ENCODE measurements at places on chromosomes 3 and 15.

GRCh38 chr3:196175722-196176121, 35.5 kb downstream of the ZDHHC19 start:
- DNase-seq, result no peak

DNA sequence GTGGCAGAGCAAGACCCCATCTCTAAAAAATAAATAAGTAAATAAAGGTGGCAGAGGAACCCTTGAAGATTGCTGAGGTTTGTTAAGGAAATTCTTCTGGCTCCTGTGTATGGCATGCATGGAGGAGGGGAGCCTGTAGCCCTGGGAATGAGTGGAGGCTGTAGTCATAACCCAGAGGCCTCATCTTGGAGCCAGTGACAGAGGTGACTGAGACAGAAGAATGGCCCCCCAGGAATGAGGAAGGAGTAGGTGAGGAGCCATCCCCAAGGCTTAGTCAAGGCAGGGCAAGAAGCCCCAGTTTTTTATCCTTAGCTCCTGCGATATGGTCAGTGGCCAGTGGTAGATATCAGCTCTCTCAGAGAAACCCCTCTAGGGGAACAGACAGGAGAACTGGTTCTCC, 46.5 kb downstream of the BSN start:
- no peak for DNase-seq

DNA sequence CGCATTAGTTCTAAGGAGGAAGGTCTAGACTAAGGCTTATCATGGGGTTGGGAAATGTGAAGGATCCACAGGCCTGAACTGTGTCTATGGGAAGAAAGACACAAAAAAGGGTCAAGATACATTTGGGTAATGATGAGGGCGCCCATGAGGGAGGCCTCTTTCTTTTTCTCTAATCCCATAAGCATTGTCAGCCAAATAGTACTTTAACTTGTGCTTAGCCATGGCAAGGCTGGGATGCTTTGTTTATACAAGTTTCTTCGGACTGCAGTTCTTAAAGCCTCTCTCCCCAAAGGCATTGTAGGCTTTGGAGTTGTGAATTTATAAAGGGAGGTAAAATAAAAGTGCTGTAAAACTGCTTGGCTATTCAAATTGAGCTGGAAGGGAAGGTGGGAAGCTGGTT, 23.4 kb downstream of the ARMC8 start:
- peak; percentile 20 for DNase-seq

GRCh38 chr3:59737241-59737640, 687.4 kb upstream of the CFAP20DC start:
- DNase-seq, result no peak

DNA sequence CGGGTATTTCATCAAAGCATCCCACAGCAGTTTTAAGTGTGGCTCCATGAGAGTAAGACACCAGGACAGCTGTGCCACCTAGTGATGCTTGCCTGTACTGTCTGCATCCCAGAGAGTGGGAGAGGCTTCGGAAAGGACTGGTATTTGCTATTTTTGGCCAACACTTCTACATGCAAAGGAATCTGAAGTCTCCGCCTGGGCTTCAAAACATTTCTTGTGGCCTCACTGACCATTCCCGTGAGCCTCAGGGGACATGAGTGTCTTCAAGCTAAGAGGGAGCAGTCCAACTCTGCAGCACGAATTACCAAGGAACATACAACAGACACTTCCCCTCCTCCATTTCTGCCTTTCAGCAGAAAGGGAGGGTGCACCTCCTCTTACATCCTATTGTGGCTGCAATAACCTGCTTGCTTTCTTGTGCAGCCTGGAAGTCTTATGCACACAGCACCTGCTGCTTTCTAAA, 177.5 kb downstream of the RORA start:
- peak; percentile 18 for DNase-seq

GRCh38 chr3:70097084-70097483, 97.6 kb downstream of the SAMMSON start:
- DNase-seq, result no peak

DNA sequence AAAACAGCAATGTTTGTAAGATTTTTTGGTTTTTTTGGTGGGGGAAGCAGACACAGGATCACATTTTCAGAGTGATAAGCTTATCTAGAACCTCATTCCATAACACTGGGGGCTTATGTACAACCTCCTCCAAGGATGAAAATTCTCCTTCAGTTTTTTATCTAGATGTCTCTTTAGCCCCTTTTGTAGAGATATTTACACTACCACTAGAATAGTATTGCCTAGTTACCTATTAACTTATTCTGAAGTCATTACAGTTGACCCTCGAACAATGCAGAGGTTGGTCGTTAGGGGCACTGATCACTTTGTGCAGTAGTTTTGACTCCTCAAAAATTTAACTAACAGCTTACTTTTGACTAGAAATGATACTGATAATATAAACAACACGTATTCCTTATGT, 32.8 kb downstream of the IFT57 start:
- no peak for DNase-seq

DNA sequence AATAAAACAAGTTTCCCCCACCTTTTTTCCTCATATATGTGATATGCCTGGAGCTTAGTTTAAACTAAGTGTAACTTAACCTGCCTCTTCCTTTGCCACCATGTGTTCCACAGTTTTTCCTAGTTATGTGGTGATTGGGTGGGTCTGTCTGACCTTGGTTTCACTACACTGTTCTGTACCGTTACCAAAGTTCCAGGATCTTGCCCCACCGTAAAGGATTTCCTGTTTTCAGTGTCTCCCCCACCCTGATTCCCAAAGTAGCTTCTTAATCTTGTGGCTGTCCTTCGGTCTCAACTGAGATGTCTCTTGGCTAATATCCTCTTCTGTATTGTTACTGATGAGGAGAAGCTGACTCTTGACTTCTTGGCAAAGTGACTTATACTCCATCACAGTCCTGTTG, 6.4 kb upstream of the MGA start:
- no peak for DNase-seq

- peak; percentile 63 for DNase-seq
Measured at GRCh38 chr3:69144631-69145245, 22.3 kb upstream of the LMOD3 start.

DNA sequence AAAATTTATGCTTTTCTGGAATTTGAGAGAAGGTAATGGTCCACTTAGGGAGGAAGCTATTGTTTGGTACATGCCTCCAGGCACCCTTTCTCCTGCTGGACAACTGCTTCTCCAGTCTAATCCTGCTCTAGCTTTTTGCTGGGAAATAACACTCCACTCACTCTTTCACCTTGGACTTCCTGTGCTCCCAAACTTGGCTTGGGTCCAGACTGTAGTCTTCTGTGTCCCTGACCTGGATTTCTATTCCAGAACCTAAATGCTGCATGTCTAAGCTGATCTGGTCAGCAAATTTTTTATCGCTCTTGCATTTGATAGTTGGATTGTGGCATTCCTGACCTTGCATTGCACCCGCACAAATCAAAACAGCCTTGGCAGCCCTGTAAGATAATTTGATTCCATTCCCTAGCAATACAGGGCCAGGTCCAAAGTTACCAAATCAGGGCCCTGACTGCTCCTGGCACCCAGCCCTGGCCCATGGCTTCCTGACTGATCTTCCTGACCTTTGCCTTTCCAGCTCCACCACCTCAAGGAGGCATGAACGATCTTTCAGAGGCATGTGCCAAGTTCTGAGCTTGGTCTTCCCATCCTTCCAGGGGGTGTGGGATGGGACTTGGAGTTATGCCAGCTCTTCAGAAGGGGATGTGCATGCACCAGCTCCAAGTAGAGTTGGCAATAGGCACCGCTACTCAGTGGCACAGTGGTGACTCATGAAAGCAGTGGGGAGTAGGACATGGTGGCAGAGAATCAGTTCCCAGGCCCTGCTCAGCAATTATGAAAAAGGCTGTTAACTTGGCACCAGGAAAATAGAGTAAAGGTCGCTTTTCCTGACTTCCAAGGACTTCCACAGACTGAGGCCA, 43.9 kb upstream of the GOLGA8J start:
- DNase-seq, result no peak

DNA sequence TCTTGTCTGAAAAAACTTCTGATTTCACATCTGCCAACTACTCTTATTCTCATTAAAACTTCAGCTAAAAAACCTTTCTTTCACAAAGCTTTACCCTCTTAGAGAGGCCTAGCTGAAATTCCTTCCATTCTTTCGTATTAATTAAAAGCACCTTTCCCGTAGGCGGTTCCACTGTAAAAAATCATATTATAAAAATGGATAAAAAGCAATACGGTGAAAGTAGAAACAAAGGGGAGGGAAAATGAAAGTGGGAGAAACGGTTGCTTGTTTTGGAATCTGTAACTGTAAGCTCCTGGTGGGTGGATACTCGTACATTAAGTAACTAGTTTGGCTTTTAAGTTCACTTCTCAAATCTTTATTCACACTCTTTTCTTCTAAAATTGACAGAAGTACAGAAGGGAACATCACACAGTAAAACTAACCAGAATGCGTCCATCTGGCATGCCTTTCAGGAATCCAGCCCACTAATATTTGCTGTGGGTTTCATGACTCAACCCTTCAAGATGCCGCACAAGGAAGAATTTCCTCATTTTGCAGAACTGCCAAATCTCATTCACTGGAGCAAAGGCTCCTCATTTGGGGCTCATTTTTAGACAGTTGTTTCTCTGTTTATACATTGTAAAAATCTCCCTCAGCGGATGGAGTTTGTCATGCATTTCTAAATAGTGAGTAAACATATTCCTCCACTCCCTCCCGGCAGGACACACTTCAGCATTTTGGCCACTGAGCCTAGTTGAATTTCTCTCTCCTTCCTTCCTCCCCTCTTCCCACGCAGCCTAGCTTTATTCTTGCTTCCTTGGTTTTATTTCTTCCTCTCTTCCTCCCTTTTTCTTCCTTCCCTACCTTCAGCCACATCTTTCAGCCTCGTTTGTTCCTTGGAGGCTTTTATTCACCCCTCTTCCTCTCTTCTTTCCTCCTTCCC, 419.5 kb upstream of the NAALADL2 start:
- no peak for DNase-seq

DNA sequence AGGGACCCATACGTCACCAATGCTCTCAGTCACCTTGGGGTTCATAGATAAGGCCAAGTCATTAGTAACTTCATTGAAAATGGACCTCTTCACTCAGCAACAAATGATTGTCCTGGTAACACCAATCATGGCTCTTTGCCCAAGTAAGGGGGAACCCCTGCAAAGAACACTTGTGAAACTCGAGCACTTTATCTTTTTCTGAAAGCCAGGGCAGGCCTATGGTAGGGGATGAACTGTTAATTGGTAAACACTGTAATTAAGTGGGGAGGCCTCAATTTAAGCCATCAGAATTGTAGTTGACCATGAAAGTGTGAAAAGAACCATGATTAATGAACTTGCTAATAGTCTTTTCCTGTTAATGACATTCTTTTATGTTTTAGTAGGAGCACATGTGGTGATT, 73.3 kb downstream of the ABHD5 start:
- no peak for DNase-seq

DNA sequence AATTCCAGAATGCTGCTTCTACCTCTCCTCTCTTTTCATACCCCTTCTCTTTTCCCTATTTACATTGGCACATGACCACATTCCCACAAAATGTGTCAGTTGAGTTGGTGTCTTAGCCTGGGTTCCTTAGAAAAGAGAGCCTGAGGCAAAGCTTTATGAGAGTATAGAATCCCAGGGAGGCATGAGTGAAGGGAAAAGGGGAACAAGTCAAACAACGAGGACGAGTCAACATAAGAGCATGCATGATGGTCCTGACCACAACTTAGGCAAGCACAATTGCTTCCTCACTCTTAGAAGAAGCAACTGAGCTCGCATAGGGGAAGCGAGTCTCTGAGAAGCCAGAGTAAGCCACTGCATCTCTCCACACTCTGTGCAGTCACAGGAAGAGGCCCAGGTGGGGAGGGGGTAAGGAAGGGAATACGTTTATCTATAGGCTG, 15.4 kb upstream of the ZNF774 start:
- no peak for DNase-seq

GRCh38 chr3:16828815-16829214, 55.9 kb upstream of the PLCL2 start:
- peak; percentile 46 for DNase-seq

- DNase-seq, result no peak
Measured at GRCh38 chr3:11543141-11543947, 100.4 kb downstream of the VGLL4 start.

DNA sequence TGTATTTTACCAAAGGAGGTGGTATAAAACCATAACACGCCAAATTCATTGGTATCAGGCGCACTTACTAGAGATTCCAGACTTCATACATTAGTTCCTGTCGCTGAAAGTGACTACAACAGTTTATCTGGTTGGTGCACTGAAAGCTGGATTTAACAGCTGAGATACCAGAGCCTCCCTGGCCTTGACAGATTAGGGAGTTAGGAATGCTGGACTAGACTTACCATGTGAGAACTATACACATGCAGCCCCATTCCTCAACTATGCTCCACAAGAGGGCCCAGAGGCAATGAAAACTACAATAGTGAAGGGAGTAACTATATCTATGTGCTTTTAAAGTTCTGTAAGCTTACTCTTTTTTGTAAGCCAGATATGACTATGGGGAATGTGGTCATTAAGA, 174.4 kb downstream of the STAG1 start:
- no peak for DNase-seq

DNA sequence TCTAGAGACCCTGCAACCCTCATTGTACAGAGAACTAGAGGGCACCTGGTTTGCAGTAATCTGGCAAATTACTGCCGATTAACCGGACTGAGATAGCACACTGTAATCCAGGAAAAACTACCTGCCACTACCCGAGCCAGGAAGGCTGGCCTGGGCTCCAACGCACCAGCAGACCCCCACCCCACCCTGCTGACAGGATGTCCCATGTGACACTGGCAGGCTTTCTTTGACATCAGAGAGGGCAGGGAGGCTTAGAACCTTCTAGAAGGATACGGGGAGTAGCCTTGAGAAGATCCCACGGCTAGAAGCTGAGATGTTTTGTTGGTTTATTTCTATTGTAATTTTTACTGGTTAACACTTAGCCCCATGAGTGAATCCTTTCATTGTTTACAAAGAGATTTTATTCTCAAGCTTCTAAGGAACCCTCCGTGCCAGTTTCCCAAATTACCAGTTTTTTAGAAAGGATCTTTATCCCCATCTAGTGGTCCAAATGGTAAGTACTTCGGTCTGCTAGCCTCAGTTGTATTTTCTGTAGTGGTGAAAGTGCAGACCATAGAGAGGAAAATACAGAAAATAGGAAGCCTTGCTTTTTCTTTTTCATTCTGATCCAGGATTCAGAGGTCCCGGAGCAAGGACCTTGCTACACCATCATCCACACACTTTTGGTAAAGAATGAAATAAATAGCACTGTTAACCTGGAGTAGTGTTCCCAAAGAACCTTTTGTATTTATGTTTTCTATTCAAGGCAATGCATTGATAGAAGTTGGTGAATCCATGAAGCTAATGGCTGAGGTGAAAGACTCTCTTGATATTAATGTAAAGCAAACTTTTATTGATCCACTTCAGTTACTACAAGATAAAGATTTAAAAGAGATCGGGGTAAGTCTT, 81.9 kb upstream of the ADAMTSL3 start:
- DNase-seq, result peak; percentile 23

DNA sequence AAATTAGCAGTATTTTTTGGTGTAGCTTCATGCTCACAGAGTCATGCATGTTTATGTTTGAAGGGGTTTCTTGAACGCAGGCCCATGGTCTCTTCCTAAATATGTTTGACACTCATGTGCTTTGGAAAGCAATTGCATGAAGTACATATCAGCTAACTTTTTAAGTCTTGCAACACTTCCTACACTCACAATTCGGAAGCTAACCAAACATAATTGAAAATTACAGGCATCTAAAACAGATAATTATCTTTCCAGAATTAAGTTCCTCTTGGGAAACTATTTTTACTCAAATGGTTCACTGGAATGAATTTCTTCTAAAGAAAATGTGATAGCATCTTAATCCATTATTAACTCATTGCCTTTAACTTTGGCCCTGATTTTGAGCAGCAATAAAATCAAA, 438.9 kb downstream of the RAP2B start:
- no peak for DNase-seq

- no peak for DNase-seq
Measured at GRCh38 chr3:158552124-158552523, 18.9 kb upstream of the MLF1 start.

- no peak for DNase-seq
Measured at GRCh38 chr3:53144446-53144845, 14.2 kb upstream of the RFT1 start.
